ENCODE measurements at places on chromosomes 12 and 14.
A peak's percentile ranks its signal among the peaks of the same experiment; 100 is the strongest.

- DNase-seq, result no peak
These were observed 4.0 kb downstream of the MTA1 start for GRCh38 chr14:105423488-105424195.

DNA sequence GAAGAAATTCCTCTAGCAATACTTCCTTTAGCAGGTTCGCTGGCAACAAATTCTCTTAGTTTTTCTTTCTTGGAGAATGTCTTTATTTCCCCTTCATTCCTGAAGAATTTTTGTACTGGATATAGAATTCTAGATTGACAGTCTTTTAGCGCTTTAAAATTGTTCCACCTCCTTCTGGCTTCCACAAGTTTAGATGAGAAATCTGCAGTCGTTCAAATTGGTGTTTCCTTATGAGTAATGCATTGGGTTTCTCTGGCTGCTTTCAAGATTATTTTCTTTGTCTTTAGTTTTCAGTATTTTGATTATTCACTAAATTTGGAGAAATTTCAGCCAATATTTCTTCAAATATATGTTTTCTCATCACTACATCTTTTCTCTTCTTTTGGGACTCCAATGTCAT, 33.3 kb upstream of the FGF6 start:
- no peak for DNase-seq

DNA sequence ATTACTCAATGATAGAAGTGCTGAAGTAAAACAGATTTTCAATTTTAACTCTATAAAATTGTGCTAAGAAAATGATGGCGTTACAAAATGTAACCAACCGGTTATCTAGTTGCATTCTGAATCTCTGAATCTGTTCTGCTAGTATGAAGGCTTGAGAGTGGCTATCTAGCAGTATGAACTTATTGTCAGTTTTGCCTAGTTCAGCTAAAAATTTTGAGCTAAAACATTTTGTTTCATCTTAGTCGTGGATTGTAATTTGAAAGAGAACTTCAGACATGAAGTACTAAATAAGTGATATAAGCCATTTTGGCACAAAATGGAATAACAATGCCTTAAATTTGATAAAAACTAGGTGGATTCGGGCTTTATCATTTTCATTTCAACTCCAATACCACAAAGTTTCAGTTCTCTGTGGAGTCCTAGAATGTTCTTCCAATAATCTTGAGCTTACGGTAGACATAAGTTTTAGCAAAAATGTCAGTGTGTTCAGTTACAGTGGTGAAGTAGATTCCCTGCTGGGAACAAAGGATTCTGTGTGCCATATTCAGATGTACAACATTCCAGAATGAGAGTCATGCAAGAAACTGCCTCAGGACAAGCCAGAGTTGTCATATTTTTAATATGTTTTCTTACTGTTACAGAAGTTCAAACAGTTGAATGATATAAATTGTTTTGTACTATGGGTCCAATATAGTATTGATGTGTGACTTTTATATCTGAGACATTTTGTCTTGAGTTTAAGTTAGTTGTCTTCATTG, 28.1 kb downstream of the ATP6V1D start:
- DNase-seq, result no peak

- no peak for DNase-seq
These were observed 4.0 kb upstream of the IRF2BPL start for GRCh38 chr14:77032491-77032843.

DNA sequence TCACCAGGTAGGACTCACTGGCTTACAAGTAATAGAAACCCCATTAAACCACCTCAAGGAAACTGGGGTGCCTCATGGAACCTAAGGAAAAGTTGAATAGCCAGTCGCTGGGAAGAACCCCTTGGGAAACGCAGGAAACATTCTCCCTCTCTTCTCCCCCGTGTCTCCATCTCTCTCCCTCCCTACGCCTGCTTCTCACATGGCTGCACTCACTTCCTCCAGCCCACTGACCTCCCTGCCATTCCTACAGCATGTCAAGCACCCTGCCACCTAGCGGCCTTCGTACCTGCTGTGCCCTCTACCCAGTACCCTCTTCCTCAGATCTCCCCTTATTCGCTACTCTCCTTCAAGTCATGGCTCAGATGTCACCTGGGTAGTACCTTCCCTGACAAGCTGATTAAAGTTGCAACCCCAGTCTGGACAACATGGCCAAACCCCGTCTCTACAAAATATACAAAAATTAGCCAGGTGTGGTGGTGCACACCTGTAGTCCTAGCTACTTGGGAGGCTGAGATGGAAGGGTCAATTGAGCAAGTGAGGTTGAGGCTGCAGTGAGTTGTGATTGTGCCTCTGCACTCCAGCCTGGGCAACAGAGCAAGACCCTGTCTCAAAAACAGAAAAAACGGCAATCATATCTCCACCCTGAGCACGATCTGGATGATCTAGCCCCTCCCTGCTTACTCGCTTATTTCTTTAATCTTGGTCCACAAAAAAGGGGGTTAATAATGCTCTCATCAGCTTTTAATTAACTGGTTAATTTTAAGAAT, 6.4 kb upstream of the DTX1 start:
- peak; percentile 61 for DNase-seq

DNA sequence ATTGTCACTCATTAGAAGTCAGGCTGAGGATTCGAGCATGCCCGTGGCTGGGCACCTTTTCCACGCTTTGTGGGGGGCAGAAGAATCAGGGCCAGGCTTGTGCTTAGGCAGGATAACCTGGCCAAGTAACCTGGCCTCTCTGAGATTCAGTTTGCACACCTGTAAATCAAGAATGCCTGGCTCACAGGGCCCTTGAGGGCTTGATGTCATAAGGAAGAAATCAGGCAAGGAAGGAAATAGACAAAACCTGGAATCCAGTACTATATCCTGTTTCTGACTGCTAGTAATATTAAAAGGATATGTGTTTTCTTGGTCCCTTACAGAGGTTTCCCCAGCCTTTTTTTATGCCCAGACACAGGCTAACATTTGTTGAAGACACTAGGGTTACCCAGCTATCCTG, 91.9 kb downstream of the SAMD4A start:
- DNase-seq, result no peak

DNA sequence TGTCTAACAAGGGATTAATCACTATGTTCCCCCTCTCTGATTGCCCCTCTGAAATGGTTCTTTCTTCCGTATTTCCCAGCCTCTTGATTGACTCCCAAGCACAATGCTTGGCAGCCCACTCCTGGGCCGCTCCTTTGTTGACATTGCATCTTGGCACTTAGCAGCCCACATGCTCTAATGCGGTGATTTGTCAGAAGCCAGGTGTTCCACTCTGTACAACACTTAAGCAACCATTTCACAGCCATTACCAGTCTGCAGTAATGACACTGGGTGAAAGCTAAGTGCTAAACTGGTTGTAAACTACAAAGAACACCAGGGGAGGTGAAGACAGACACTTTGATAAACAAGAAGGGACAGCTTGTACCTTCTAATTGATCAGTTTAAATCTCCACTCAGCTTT, 353.5 kb downstream of the TMEM132D start:
- no peak for DNase-seq

DNA sequence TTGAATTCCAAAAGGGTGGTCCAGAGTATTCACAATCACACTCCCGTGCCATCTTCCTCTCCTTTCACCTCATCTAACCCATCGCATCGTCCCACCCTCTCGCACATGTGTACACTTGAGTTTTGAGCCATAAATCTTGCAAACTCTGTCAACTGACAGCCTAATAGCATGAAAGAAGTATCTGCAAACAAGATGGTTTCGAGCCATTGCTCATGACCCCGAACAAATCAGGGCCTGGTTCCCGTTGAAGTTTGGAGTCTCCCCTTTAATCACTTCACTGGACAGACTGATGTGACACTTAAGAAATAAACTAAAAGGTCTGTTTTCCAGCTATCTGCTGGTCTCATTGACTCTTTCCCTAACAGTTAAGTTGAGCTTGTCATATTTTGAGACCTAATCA, 223.6 kb upstream of the SOX5 start:
- DNase-seq, result peak; percentile 10

DNA sequence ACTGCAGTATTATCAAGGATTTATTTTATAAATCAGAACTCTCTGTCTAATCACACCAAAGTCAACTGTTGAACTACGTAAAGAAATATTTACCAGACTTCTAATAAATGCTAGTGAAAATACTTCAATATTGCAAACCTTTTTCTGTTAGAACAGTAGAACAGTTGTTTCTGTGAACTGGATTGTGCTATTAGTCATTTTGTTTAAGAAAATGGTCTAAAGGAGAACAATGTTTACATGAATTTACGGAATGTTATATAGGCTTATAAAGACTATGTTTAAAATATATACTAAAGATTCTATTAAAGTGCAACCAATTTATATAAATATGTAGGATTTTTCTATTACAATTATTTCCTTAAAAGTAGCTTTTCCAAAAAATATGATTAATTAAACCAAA, 471.4 kb downstream of the FSCB start:
- DNase-seq, result no peak

GRCh38 chr14:45491914-45492313, 238.9 kb upstream of the MIS18BP1 start:
- no peak for DNase-seq

DNA sequence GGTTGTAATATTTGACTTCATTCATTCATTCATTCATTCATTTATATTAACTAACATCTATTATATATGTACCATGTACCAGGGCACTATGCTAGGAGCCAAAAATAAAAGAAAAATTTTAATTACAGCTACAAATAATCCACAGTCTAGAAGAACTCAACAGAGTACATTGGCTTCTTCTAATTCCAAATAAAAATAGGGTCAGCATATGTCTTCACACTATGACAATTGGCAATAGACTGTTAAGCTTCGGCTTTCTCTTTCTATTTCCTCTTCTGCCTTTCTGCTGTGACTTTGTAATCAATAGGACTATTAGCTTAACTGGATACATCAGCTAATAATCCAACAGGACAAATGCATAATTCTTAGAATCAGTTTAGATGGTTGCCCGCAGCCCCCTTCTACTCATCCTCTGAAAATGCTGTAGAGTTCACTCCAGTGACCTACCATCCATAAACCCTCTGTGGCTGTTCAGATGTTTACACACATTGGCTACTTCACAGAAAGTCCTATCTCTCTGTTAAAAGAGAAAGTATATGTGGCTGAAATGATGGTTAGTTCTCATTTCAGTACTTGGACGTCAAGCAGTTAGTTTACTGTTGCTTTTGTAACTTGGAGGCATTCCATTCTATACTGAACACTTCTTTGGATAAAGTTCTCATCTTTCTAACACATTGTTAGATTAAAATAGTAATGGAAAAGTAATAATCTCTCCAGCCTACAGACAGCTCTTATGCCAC, 445.5 kb upstream of the GARIN6 start:
- no peak for DNase-seq

DNA sequence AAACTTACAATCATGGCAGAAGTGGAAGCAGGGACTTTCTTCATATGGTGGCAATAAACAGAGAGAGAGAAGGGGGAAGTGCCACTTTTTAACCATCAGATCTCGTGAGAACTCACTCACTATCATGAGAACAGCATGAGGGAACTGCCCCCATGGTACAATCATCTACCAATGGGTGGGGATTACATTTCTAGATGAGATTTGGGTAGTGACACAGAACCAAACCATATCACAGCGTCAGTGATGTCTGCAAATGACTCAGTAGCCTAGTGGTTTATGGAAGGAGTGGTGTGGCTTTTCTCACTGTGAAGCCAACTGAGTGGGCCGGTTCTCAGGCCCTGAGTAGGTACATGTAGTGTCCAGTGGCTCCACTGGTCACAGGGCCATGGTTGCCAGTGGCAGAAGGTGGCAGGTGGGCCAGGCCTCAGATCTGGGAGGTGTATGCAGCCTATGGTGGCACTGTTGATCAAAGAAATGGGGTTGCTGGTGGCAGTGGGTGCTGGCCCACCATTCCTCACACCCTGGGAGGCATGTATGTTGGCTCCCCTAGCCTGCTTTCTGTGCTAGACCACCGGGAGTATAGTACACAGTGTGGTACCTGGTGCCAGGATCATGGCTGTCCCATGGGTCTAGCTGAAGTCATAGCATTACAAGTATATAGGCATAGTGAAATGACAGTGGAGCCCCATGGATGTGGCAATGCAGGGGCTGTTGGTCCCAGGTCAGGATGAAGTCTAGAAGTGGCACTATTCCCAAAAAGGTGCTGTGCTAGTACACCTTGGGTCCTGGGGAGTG, 191.9 kb downstream of the NUBPL start:
- DNase-seq, result no peak

GRCh38 chr12:1605129-1606020, 11.0 kb upstream of the FBXL14 start:
- DNase-seq, result peak; percentile 78

GRCh38 chr12:15152456-15152855, 68.8 kb downstream of the RERG start:
- no peak for DNase-seq

DNA sequence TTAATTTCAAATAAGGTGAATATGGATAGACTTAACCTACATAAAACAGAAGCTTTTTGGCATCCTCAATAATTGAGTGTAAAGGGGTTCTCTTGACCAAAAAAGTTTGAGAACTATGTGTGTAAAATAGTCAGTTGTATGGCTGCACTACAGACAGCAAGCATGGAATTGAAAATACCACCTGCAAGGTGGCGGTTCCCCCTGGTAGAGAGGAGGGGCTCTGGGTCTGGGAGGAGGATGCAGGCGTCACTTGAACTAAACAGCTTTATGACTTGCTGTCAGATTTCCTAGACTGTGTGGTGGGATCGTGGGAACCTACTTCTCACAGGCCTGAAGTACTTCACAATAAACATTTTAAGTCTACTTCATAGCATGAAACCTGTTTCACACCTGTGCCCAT, 6.3 kb downstream of the EVL start:
- no peak for DNase-seq

DNA sequence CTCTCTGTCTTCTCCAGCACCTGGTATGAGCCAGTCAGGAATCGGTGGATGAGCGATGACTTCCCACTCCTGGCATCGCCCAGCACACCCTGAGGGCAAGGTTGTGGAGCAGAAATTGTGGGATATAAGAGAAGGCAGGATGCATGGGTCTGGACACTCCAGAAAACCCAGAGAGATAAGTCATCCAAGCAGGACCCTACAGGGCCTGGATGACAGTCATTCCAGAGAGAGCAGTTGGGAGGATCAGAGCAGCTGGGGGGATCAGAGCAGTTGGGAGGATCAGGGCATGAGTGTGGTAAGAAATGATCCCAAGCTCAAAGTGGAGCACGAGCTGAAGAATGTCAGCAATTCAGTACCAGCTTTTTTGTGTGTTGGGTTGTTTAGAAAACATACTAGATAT, 4.0 kb downstream of the AGAP2 start:
- no peak for DNase-seq

- no peak for DNase-seq
These were observed 15.5 kb upstream of the CYP46A1 start for GRCh38 chr14:99668307-99669295.

- no peak for DNase-seq
These were observed 202.8 kb downstream of the KSR2 start for GRCh38 chr12:117766008-117766407.

- no peak for DNase-seq
These were observed 1141.2 kb upstream of the TMEM132C start for GRCh38 chr12:127125607-127126259.

DNA sequence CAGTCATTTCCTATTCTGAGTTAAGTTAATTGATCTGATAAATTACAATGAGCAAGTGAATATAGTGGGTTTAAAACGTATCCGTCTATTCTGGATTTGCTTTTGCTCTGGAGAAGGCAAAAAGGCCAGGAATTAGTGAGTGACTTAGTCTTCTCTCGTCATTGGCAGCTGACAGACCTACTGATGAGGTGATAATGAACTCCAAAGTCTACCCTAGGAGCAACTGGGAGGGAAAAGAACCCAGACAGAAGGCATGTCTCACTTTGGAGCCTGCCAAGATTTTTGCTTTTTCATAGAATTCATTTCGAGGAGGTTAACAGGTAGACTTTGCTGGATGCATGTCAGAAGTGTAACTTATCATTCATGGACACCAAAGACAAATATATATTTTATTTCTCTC, 270.3 kb downstream of the FBXL14 start:
- no peak for DNase-seq
